ENCODE measurements at places on chromosomes 1 and 21.

- DNase-seq, result peak; percentile 77
Observed at GRCh38 chr1:19430121-19431068, 54.9 kb downstream of the CAPZB start.

GRCh38 chr1:193355626-193356025 is 169.2 kb upstream of the B3GALT2 start:
- DNase-seq, result no peak

- peak; percentile 68 for DNase-seq
Observed at GRCh38 chr1:54542120-54542961, 5.7 kb upstream of the ACOT11 start.

- DNase-seq, result peak; percentile 77
Observed at GRCh38 chr1:238658763-238659162, 727.6 kb upstream of the CHRM3 start.

DNA sequence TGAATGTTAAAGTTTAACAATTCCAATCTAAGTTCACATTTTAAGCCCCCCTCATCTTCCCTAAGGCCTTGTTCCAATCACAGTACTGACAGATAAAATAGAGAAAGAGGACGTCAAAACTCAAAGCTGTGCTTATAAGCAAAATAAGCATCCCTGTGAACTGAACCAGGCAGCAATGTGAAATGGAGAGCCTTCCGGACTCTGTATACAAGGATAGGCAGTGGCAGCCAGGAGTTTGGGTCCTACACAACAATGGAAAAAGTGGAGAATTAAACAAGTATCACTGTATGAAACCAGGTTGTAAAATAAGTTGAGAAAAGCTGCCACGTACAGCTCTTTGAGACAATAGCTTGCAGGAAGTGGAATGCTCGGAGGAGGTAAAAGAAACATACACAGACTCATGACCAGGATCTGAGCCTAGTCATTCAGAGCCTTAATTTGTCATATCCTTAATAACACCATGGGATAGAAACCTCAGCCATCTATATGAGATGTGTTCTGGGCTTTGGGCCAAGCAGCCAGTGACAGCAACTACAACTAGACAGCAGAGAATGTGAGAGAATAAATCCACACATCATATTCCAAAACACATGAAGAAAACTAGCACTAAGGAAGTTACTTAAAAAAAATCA is 55.2 kb upstream of the PALMD start:
- peak; percentile 98 for DNase-seq

GRCh38 chr1:209627027-209627731 is 25.0 kb downstream of the LAMB3 start:
- DNase-seq, result no peak

DNA sequence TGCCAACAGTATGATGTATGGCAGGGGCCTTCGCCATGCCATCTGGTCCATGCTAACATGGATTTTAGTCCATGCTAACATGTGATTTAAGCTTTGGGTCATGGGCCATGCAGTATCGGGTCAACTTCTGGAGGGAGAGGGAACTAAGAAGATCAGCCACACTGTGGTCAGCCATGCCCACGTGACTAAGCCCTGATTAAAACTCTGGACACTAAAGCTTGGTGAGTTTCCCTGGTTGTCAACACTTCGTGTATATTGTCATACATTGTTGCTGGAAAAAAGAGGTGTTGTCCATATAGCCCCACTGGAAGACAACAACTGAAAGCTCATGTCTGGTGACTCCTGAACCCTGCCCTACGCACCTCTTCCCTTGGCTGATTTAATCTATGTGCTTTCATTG is 90.5 kb downstream of the SUSD4 start:
- no peak for DNase-seq

DNA sequence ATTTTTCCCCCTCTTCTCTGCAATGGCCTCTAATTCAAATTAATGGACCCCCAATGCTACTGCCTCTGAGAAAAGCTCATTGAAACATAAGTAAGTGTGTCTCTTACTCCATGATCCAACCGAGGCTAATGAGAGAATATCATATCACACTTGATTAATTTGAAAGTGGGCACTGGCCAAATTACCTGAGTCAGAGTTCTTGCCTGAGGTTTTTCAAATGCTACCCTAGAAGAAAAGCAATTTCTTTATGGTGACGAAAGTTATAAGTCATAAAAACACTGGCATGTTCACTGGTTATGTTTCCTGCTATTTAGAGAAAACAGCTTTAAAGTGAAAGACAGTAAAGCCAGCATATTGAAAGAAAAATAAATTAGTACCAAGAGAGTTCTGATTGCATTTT is 368.8 kb upstream of the TMPRSS15 start:
- no peak for DNase-seq
